ENCODE measurements at places on chromosomes 3 and 15. TPM values are rescaled to one million over a fixed set of nuclear protein-coding genes. Genes with fewer than 3 reads are reported as not detected.

Gene EOMES
- not detected for total RNA-seq

Gene LRTM1
- not detected for total RNA-seq

Gene DPPA4
- total RNA-seq, result not detected

Gene EPHA3
- total RNA-seq, result 3.3 TPM

Gene CAMK1
- 82.9 TPM for total RNA-seq

DNA sequence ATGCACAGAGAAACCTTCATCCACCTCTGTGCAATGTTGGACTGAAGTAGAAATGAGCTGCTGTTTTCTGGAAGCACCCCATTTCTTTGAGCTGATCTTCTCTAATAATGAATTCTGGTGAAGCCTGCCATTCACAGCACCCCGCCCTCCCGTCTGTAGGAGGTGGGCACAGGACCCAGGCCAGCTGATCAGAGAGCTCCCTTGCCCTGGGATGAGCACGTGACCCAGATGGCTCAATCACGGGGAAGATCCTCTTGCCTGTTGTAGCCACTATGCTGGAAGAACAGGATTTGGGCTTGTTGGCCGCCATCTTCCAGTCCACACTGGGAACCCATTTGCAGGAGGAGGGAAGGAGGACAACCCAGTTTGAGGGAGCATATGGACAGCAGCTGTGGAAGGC lies 44.5 kb downstream of the GOLGA6L2 start:
- no peak overlapping the region for H3K4me3 ChIP-seq
- H3K27ac ChIP-seq, result peak overlapping the region; percentile 84
- peaks cover 36% of the 10 kb centered on the region for H3K4me1 ChIP-seq
- H3K27me3 ChIP-seq, result no peaks in the 10 kb centered on the region
- no peak for DNase-seq
- H3K36me3 ChIP-seq, result no peaks in the 10 kb centered on the region

- no peaks in the 10 kb centered on the region for H3K36me3 ChIP-seq
- DNase-seq, result no peak
- H3K4me1 ChIP-seq, result no peaks in the 10 kb centered on the region
- H3K27ac ChIP-seq, result no peak within 1 kb of the TSS
- peak within 1 kb of the TSS; percentile 83 for H3K4me3 ChIP-seq
- no peaks in the 10 kb centered on the region for H3K27me3 ChIP-seq
Observed at GRCh38 chr3:42979044-42979972, at the start of gene GASK1A. Gene GASK1A (plus strand): TSS chr3:42979311. CDS start chr3:42979643, 332 bp downstream.

DNA sequence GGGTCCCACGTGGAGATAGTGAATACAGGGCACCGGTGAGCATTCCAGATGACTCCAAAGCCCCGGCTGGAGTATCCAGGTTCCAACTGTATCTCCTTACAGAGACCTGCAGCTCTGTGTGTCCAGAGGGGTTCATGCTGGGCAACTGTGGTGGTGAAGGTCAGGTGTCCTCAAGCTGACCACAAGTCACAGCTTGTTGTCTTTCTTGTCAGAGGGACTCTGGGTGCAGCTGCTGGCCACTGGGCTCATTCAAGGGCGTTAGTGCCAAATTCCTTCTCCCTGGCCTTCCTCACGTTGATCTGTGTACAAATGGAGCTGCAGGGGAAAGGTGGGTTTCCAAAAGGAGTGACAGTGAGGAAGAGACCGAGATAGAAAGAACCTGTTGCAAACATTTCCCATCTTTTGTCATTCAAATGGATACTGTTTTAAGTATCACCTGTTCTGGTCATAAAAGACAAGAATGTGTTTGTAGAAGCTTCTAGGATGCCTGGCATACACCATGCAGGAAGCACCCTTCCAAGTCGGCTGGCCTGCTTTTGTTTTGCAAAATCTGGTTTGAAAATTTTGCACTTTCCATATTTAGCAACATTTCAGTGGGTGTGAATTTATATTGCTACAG lies 52.5 kb downstream of the CEMIP start:
- H3K36me3 ChIP-seq, result no peaks in the 10 kb centered on the region
- peaks cover 17% of the 10 kb centered on the region for H3K4me1 ChIP-seq
- H3K27ac ChIP-seq, result no peak overlapping the region
- H3K27me3 ChIP-seq, result no peaks in the 10 kb centered on the region
- no peak overlapping the region for H3K4me3 ChIP-seq

DNA sequence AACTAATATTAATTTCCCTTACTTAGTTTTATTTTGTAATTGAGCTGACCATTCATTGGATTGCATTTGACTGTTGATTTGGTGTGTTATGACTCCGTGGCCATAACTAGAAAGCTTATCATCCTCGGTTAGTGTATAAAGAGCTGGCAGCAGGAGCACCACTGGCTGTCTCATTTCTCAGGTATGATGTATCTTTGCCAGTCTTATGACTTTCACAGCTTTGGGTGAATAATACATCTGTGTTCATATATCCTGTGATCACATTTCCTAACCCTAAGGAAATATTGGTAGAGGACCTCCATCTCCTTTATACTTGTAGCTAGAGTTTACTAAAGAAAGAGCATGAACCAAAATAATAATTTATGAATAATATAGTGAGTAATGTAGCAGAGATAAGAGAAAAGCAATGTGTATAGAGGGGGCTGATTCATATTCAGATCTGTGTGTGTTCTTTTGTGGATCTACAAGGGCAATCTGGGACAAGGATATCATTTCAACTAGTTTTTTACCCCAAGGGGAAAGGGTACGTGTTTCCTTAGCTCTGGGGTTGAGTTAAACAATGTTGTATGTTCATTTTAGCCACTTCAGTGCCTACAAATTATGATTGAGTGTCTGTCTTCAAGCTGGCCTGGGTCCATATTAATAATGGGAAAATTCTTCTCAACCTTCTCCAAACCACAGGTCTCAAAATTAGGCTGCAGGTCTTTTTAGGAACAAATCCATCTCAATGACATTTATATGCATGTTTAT lies 901.7 kb downstream of the NTRK3 start:
- no peak overlapping the region for H3K4me3 ChIP-seq
- no peaks in the 10 kb centered on the region for H3K4me1 ChIP-seq
- no peak for DNase-seq
- H3K27me3 ChIP-seq, result no peaks in the 10 kb centered on the region

GRCh38 chr3:20324664-20325478 lies 138.9 kb upstream of the SGO1 start:
- H3K27ac ChIP-seq, result peak overlapping the region; percentile 54
- H3K36me3 ChIP-seq, result no peaks in the 10 kb centered on the region
- H3K4me3 ChIP-seq, result no peak overlapping the region
- no peak for DNase-seq
- H3K27me3 ChIP-seq, result no peaks in the 10 kb centered on the region

DNA sequence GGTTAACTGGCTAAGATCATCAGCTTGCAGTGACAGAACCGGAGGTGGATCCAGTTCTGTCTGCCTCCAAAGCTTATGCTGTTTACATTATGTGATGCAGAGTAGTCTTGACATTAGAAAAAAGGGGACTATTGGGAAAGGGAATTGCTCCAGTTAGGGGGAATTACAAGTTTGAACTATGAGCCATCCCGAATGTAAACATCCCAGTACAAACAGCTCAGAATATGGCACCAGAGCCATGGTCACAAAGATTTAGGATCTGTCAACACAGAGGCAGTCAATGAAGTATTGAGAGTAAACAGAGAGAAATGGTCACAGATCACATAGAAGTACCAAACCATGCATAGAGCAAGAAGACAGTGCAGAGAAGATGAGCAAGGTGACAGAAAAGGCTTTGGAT lies 39.8 kb upstream of the CRTC3 start:
- no peak overlapping the region for H3K4me3 ChIP-seq
- H3K27me3 ChIP-seq, result no peaks in the 10 kb centered on the region
- H3K27ac ChIP-seq, result no peak overlapping the region
- H3K4me1 ChIP-seq, result no peaks in the 10 kb centered on the region

- DNase-seq, result no peak
- H3K4me3 ChIP-seq, result no peak overlapping the region
- no peaks in the 10 kb centered on the region for H3K27me3 ChIP-seq
- H3K36me3 ChIP-seq, result no peaks in the 10 kb centered on the region
- no peak overlapping the region for H3K27ac ChIP-seq
Observed at GRCh38 chr15:81660976-81661375, 287.0 kb upstream of the TMC3 start.

DNA sequence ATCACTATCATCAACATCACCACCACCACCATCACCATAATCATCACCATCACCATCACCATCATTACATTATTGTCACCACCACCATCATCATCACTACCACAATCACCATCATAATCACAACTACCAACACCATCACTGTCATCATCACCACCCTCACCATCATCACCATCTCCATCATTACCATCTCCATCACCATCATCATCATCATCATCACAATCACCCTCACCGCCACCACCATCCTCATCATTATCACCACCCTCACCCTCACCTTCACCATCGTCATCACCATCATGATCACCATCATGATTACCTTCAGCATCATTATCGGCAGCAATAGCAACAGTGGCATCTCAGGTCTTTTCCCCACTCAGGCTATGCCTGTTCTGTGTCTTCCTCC lies 42.9 kb upstream of the ACTC1 start:
- no peaks in the 10 kb centered on the region for H3K27me3 ChIP-seq
- peak overlapping the region; percentile 57 for H3K27ac ChIP-seq
- H3K4me1 ChIP-seq, result peaks cover 4% of the 10 kb centered on the region
- no peak for DNase-seq
- H3K36me3 ChIP-seq, result no peaks in the 10 kb centered on the region
- H3K4me3 ChIP-seq, result no peak overlapping the region

DNA sequence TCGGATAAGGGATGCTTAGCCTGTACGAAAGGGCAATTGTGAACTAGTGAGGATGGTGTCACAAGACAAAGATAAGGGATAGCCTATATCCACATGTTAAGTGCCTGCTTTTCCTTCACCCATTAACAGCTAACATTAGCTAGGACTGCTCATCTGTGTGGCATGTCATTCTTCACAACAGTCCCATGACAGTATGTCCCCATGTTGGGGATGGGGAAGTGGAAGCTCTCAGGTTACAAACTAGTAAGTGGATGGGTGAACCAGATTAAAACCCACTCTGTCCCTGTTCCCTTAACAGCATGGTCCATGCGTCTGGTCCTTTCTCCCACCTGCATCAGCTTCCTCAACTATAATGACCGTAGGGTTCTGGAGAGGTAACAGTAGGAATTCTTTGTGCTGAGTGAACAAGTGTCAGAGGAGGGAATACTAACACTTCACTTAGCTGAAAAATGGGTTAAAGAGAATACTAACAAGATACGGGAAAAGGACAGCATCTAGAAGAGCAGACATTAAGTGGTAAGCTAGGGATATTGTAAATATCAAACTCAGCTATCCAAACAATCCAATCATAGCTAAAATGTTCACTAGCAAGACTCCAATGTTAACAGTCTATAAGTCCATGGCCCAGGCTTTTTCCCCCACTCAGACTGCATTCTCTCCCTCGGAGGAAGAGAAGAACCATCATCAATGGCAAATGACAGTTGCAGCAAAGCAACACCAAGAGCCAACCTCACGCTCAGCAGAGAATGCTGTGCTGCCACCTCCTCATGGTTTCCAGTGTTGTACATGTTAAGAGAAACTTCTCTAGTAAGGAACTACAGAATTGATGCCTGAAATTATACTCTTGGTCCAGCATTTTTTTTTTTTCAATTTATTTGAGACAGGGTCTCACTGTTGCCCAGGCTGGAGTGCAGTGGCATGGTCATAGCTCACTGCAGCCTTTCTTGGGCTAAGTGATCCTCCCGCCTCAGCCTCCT lies 5.0 kb downstream of the RPLP1 start:
- peaks cover 21% of the 10 kb centered on the region for H3K4me1 ChIP-seq
- no peak overlapping the region for H3K4me3 ChIP-seq
- H3K27me3 ChIP-seq, result no peaks in the 10 kb centered on the region
- no peak overlapping the region for H3K27ac ChIP-seq
- DNase-seq, result no peak
- peaks cover 14% of the 10 kb centered on the region for H3K36me3 ChIP-seq

DNA sequence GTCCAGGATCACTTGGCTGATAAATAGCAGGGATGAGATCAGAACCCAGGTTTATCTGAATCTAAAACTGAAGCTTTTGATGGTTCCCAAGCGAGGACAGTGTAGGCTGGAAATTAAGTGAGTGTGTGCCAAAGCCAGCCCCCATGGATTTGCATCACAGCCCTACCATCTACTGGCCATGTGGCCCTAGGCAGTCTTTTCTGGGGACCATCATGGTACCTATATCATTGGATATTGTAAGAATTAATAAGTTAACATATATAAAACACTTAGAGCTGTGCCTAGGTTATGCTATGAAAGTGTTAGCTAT lies 32.8 kb upstream of the SSR3 start:
- H3K4me3 ChIP-seq, result no peak overlapping the region
- H3K4me1 ChIP-seq, result peaks cover 7% of the 10 kb centered on the region
- DNase-seq, result no peak
- H3K27ac ChIP-seq, result no peak overlapping the region
- no peaks in the 10 kb centered on the region for H3K27me3 ChIP-seq

DNA sequence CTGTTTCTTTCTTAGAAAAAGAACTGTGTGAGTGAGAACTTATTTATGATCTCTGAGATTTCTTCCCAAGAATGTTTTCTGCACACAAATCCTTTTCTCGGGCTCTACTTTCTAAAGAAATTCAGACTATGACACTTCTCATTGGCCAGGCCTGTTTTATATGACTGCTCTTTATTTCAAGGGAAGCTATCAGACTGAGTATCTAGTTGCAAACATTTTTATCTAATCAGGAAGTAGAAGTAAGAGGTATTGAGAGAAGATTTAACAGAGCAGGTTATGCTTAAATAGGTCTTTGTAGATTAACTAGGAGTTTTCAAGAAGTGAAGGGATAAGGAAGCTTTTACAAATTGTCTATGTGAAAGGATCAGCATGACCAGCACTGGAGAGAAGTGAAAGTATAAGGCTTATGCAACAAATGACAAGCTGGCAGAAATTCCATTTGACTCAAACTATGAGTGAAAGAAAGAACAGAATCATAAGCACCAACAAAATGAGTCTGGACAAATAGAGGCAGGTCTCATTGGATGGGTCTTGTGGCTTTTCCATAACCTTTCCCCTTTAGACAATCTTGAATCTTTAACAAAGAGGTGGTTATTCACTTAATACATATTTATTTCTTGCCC lies 71.9 kb upstream of the CHL1 start:
- no peak overlapping the region for H3K27ac ChIP-seq
- H3K36me3 ChIP-seq, result no peaks in the 10 kb centered on the region
- no peaks in the 10 kb centered on the region for H3K4me1 ChIP-seq
- no peaks in the 10 kb centered on the region for H3K27me3 ChIP-seq

GRCh38 chr3:67171841-67172240 lies 173.7 kb downstream of the KBTBD8 start:
- H3K4me3 ChIP-seq, result no peak overlapping the region
- H3K4me1 ChIP-seq, result no peaks in the 10 kb centered on the region
- DNase-seq, result no peak

- no peaks in the 10 kb centered on the region for H3K4me1 ChIP-seq
- DNase-seq, result no peak
Observed at GRCh38 chr15:82047453-82048400, 1.9 kb upstream of the MEX3B start.

DNA sequence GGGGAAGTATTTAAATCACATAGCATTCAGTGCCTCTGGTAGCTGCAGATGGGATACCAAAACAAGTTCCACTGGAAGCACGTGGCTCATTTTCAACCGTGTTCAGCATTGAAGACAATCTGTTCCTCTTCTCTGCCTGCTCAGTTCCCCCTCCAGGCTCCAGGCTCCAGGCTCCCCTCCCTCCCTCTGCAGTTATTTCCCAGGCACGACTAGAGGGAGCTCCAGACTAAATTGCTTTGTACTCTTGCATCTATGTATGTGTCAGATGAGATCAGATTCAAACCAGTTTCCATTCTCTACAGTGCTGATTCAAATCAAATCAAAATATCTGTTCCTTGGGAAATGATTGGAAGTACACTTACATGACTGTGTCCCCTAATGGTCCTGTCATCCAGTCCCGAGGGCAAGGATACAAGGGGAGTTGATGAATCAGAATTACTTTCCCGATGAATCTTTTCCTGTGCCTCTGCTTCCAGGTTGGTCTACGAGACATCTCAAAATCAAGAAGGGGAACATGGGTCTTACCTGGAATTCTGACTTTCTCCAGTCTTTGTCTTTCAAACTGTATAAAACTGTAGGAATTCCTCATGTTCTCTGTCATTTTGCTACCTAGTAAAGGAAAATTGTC lies 600.5 kb downstream of the EDEM1 start:
- no peak overlapping the region for H3K4me3 ChIP-seq
- H3K36me3 ChIP-seq, result no peaks in the 10 kb centered on the region
